ENCODE measurements at places on chromosomes 2 and 18. TPM values are rescaled to one million over a fixed set of nuclear protein-coding genes. Genes with fewer than 3 reads are reported as not detected.

DNA sequence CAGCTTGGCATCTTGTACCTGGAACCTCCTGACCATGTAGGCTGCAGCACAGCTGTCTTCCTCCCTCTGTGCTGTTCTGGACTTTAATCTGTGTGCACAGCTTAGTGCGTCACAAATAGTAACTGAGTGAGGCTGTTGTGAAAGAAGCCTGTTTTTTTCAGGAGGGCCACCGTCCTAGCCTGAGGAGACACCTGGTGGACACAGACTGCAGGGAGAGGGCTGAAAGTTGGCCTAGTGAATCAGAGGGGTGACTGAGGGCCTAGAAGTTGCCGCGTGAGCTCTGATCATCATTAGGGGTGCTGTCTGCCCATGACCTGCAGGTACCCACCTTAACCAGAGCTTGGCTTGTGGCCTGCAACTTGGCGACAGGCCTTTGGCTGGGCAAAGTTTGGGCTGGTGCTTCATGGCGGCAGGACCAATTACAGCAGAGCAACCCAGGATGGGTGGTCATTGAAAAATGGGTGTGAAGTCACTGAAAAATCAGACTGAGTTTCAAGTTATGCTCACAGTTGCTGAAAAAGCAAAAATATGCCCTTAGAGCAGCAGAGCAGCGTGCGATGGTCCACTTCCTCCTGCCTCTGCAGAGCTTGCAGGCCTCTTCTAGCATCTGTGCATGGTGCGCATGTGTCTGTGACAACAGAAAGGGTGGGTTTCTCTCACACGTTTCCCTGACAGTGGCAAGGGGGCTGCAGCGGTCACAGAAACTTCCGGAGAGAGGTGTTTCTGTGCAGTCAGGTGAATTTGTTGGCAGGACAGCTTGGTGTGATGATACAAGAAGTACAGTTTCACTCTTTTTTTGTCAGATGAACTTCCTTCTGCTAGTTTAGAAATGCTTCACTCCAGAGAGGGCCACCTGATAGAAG, 9.6 kb downstream of the GDF7 start:
- DNase-seq: no peak

- no peak for DNase-seq
Measured at GRCh38 chr2:178917555-178917954, 110.3 kb upstream of the TTN start.

DNA sequence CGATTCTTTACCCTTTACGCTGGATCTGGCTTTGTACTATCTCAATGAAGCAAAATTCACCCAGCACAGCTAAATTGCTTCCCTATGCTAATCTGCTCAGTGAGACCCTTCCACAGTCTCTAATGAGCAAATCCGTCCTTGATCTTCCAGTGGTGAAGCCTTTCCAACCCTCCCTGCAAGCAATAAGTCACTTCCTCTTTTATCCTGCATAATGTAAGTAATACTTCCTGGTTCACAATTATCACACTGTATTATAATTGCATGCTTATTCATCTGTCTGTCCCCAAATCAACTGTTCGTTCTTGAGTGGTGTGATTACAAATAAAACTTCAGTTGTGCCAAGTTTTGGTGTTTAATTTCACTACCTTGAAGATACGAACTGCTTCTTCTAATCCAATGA, 404.0 kb downstream of the ADCYAP1 start:
- DNase-seq: no peak

- DNase-seq: no peak
Measured at GRCh38 chr2:59461127-59461526, 1092.3 kb downstream of the BCL11A start.

Gene TUBB8B
- not detected for total RNA-seq

Gene RIF1
- total RNA-seq: 48.6 TPM

DNA sequence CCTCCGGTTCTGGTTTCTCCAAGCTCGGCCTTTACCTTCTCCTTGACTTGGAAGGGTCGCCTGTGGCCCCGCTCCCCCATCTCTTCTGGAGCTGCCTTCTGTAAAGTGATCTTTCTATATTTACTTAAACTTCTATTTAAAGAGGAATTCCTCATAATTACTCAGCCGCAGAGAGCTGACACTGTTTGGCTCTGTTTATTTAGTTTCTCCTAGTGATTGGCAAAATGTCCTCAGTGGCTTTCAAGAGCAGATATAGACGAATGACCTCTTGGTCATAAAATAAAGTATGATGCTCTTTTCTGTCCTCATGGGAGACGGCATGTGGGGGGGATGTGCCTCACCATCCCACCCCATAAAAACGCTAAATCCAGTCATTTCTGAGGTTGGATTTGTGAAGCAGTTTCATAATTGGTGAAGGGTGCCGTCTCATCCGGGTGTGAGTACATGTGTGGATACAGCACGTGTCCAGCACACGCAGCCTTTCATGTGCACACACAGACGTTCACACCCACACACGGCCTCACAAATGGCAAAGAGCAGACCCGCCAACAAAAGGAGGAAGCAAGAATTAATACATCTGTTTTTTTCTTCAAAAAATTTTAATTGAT, 43.4 kb upstream of the SMAD7 start:
- DNase-seq: no peak

DNA sequence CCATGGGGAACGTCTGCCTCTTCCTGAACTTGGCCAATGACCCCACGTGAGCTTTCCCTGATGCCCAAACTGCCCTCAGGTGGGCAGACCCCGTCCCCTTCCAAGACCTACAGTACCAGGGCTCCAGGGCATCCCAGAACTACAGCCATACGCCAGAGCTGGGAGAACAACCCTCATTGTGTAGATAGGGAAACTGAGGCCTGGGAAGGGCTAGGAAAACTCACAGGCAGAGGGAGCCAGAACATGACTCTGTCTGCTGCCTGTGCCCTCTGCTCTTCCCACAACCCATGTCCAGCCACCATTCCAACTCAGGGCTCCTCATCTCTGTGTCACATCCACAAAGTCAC, 16.8 kb upstream of the ANKRD53 start:
- no peak for DNase-seq

All from A172 (cell line).